ENCODE measurements at places on chromosomes 12 and 14.

DNA sequence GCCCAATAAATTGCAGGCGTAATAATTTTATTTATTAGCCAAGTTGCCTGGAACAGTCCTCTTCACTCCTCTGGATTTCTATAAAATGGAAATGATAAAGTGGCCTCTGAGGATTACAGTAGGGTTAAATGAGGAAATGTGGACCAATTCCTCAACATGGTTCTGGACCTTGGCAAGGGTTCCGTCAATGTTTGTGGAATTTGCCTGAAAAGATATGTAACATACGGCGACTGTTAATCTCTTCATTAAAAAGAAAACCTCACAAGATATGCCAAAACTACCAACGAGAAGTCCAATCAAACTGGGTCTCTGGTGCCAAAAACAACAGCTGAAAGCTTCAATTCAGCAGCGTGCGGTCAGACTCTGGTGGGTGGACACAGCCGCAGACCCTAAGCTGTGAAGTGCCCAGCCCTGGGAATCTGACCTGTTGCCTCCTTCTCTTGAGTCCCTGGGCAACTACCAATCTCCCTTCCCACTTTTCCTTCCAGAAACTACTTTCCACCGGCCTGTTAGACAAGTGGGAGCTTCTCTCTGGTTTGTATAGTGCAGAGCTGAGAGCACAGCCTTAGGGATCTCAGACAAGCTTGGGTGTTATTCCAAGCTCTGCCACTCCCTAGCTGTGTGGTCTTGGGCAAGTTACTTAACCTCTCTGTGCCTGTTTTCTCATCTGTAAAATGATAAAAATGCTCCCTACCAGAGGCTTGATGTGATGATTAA is 190.5 kb upstream of the GSC start:
- no peak for DNase-seq

GRCh38 chr12:122858591-122859302 is 23.5 kb downstream of the HIP1R start:
- DNase-seq = no peak

- DNase-seq = no peak
Observed at GRCh38 chr14:39558525-39558924, 126.3 kb upstream of the FBXO33 start.

DNA sequence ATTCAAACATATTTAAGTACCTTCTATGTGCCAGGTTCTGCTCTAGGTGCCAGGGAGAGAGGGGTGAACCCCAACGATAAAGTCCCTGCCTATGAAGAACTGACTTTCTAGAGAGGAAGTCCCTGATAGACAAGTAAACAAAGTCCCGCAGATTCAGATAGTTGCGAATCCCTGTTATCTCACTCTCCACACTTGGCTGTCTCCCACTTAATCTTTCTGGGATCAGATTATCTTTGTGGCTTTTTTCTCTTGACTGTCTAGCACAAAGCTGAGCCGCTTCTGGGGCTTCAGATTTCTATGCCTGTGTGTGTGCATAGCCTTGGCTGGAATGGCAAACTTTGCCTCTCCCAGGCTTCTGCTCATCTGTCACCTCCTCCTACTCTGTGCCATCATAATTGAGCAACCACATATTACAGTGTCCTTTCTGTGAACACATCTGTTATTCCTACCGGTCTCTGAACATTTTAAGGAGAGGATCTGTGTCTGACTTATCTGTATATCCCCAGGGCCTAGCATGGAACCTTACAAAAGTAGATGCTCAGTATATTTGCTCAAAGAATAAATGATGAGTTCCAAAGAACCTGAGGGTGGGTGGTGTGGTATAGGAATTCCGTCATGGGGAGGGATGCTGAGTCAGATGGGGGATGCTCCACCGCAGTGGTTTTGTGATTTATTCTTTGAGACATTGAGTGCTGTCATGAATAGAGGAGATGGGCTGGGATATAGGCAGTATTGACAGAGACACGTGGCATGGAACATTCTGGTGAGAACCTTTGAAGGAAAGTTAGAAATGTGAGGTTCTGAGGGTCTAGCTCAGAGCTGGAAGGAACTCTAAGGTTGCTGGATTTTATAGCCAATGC is 28.5 kb downstream of the RGS6 start:
- no peak for DNase-seq

DNA sequence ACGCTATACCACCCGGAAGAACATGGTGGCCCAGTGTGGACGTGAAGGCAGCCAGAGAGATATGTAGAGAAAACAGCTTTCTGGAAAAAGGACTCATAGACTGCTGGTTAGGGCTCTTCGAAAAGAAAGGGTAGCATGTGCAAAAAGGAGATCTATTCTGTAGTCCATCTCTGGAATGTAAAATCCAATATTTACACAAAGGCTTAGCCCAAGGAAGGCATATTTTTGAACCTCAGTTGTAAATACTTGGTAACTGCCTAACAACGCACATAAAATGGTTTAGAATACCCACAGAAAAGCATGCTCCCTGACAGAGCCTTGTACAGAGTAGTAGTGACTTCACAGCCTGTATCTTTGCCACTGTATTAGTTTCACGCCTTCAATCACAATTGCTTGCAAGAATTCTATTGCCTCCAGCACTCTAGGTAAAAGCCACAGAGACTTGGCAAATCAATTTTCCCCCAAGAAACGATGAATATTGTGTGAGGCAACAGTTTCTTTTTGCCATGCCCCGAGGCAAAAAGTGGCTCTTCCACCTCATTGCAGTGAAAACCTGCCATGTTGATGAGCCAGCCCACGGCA is 59.2 kb downstream of the TRIM9 start:
- DNase-seq = no peak

GRCh38 chr14:74821267-74821915 is 54.6 kb downstream of the PROX2 start:
- DNase-seq = no peak
